ENCODE measurements at places on chromosomes 2 and 18. TPM values are rescaled to one million over a fixed set of nuclear protein-coding genes. Genes with fewer than 3 reads are reported as not detected.

NEURL3 gene
- not detected for total RNA-seq

- no peaks in the 10 kb centered on the region for H3K36me3 ChIP-seq
- peaks cover 9% of the 10 kb centered on the region for H3K27me3 ChIP-seq
- no peaks in the 10 kb centered on the region for H3K4me1 ChIP-seq
- no peak overlapping the region for H3K4me3 ChIP-seq
Observed at GRCh38 chr2:45275806-45276205, 266.6 kb upstream of the SIX2 start.

DNA sequence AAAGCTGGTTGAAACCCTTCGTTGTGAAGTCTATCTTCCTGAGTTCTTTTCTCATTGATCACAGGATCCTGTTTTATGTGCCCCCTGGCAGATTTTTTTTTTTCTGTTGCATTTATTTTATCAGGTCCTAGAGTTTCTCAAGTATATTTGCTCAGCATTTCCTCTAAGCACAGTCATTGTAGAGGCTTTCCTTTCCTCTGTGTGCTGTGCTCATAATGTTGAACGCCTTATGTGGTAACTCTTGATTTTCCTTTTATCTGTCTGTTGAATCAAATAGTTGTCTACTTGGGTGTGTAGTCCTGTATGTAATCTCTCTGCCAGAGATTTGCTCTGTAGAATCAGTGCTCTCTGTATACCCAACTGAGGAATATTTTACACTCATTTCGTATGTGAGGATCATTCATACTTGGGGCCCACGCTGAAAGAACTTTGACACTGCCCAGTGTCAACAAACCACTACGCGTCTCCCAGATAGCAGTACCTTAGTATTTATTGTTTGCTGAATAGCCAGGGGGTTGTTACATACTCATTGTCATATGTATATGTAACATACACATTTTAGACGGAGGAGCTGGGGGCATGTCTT is 118.2 kb downstream of the CTNNA2 start:
- no peak for DNase-seq
- no peak overlapping the region for H3K4me3 ChIP-seq
- H3K4me1 ChIP-seq, result no peaks in the 10 kb centered on the region
- no peaks in the 10 kb centered on the region for H3K27me3 ChIP-seq

FAM237A gene
- total RNA-seq, result not detected

DNA sequence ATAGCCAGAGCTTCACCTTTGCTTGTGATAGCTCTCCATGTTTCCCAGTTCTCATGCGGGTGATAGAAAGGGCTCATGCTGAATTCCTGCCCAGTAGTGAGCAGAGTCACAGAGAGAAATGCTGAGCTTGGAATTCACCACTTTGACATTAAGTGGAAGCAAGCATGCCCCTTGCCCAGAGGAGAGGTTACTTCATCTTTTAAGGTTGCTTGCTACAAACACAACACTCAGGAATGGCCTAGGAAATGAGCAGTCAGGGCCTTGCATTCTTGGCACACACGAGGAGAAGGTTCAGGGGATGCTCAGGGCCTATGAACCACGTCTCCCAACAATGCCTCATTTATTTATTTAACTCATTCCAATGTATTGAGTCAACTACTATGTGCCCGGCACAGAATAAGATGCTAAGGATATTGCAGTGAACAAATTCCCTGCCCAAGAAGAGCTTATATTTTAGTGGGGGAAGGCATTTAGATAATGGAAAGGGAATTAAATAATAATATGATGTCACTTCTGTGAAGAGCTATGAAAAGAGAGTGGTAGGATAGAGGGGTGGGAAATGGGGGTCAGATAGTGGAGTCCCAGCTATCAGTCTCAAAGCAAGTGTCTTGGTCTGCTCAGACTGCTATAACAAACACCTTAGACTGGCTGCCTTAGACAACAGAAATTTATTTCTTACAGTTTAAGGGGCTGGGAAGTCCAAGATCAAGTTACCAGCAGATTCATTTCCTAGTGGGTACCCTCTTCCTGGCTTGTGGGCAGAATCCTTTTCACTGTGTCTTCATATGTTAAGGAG is 42.1 kb downstream of the DDX18 start:
- H3K36me3 ChIP-seq, result no peaks in the 10 kb centered on the region
- H3K4me3 ChIP-seq, result no peak overlapping the region
- H3K27ac ChIP-seq, result no peak overlapping the region
- no peak for DNase-seq
- no peaks in the 10 kb centered on the region for H3K4me1 ChIP-seq
- peaks cover 63% of the 10 kb centered on the region for H3K27me3 ChIP-seq

GRCh38 chr2:20430035-20430434 is 16.8 kb upstream of the RHOB start:
- H3K27ac ChIP-seq, result no peak overlapping the region
- peaks cover 4% of the 10 kb centered on the region for H3K27me3 ChIP-seq
- H3K4me1 ChIP-seq, result peaks cover 16% of the 10 kb centered on the region
- H3K36me3 ChIP-seq, result no peaks in the 10 kb centered on the region
- H3K4me3 ChIP-seq, result no peak overlapping the region
- no peak for DNase-seq

COBLL1 gene
- 0.28 TPM for total RNA-seq

SGPP2 gene
- total RNA-seq, result 2.7 TPM

DNA sequence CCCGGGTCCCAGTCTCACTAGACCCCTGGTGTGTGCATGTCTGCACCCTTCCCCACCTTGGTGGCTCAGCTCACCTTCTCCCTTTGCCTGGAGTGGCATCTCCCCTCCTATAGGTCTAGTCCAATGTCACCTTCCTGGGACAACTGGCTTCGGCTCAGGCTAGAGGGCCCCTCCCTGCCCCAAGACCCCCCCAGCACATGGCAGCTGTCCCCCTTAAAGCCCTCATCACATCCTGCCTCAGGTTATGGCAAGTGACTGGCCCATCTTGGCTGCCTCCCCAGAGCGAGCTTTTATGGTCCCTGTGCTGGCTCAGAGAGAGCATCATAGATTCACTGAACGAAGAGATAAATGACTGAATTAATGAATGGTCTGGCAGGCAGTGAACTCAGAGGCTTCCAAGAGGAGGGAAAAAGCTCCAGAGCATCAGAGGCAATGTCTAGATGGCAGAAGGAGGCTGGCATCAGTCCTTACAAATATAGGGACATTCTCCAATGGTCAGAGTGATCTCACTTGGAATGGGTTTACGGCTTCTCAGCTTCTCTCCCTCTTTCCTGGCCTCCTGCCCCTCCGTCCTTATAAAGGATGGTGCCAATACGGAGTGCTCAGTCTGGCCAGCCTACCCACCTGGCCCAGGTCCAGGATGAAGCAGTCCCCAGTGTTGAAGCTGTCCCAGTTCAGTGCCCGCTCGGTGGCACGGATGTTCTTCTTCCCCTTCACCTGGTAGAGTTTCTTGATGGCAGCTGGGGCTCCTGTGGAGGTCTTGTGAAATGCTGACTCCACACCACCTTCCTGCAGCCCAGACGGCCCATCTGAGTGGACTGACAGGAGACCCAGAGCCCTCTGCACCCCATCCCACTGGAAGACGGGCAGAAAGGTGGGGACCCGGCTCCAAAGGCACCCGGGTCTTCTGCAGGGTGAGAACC is 9.4 kb downstream of the CAPG start:
- H3K4me3 ChIP-seq, result no peak overlapping the region
- no peak overlapping the region for H3K27ac ChIP-seq
- no peaks in the 10 kb centered on the region for H3K27me3 ChIP-seq
- H3K4me1 ChIP-seq, result peaks cover 14% of the 10 kb centered on the region
- DNase-seq, result no peak

DNA sequence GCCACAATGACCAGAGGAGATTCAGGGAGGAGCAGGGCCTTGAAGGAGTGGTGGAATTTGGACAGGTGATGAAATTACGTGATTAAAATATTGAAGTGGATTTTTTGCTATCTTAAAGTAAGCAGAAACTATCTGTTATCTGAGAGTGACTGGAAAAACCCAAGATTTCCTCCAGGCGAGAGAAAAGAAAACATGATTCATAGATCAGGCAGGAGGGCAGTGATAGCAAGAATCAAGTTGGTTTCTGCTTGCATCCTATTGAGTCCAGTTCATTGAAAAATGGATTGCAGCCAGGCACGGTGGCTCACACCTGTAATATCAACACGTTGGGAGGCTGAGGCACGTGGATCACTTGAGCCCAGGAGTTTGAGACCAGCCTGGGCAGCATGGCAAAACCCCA is 127.8 kb downstream of the NXPH2 start:
- H3K4me1 ChIP-seq, result no peaks in the 10 kb centered on the region
- no peaks in the 10 kb centered on the region for H3K27me3 ChIP-seq
- no peaks in the 10 kb centered on the region for H3K36me3 ChIP-seq
- no peak for DNase-seq

DNA sequence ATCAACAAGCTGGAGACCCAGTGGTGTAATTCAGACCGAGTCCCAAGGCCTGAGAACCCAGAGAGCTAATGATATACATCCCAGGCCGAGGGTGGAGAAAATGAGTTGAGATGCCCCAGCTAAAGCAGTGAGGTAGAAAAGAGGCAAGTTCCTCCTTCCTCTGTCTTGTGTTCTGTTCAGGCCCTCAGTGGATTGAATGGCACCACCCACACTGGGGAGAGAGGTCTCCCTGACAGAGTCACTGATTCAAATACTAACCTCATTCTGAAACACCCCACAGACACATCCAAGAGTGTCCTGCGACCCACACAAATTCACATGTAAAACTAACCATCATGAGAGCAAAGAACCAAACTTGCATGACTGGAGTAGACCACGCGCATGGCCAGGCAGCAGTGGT is 215.3 kb downstream of the ANAPC1 start:
- no peak for DNase-seq
- no peaks in the 10 kb centered on the region for H3K36me3 ChIP-seq
- no peak overlapping the region for H3K27ac ChIP-seq
- H3K4me3 ChIP-seq, result no peak overlapping the region
- no peaks in the 10 kb centered on the region for H3K27me3 ChIP-seq

DNA sequence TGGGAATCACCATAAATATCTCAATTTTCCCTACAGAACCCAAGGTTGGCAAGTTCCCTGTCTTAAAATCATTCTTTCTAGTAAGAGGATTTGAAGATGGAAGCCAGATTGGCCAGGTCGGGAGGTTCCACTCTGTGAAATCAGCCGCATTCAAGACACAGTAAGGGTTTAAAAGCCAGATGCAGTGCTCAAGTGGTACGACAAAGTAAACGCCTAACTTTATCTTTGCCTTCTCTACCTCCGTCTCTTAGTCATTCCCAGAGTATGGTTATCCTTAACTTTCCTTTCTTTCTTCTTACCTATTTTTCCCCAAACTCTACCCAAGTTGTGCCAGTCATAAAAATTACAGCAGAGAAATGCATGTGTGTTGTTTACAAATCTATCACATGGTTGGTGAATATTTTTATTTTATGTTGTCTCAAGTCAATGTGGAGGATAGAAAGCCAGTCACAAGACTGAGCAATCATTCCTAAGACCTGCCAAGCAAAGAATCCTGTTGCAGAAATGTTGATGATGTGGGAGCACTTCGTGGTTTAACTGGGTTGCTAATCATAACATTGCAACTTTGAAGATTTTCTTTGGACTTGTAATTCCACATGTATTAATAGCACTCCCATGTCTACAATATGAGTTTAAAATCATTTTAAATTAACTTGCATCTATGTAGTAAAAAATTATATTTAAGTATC is 62.6 kb downstream of the SLC40A1 start:
- no peak overlapping the region for H3K27ac ChIP-seq
- no peak for DNase-seq
- H3K36me3 ChIP-seq, result peaks cover 1% of the 10 kb centered on the region
- no peak overlapping the region for H3K4me3 ChIP-seq
- H3K27me3 ChIP-seq, result peaks cover 3% of the 10 kb centered on the region
- H3K4me1 ChIP-seq, result no peaks in the 10 kb centered on the region

CAVIN2 gene
- total RNA-seq, result not detected

DNA sequence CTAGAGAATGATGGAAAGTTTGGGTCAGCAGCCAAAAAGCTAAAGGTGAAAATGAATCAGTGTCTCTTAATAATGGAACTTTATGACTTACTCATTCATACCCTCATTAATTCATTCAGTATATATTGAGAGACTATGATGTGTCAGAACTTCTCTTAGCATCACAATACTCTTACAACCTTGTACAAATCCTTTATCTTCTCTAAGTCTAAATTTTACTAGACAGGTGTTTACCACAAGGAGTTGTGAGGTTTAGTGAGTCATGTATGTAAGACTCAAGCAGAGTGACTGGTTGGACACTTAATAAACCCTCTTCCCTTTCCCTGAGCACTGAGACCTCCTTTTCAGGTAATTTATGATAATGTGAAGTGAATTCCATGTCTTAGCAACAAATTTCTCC is 129.6 kb downstream of the PPP1R1C start:
- no peak overlapping the region for H3K27ac ChIP-seq
- no peak overlapping the region for H3K4me3 ChIP-seq
- H3K4me1 ChIP-seq, result no peaks in the 10 kb centered on the region
- no peak for DNase-seq

CNTNAP5 gene
- not detected for total RNA-seq

DNA sequence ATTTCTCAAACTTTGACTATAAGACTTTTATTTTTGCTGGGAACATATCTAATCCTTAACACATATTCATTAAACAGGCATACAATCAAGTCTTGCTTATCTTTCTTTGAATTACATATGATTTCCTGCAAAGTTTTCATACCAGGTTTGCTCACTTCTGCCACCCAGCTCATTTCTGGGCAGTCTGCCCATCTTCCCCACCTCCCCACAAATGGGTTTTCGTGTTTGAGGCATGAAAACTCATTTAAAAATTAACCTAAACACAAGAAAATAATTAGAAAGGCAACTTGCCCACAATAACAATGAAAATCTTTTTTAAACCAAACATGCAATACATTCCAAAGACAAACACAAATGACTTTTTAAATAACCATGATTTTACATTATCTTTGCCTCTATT is 3.4 kb downstream of the CHST9 start:
- H3K4me1 ChIP-seq, result no peaks in the 10 kb centered on the region
- H3K4me3 ChIP-seq, result no peak overlapping the region
- H3K27me3 ChIP-seq, result peaks cover 36% of the 10 kb centered on the region
- peaks cover 3% of the 10 kb centered on the region for H3K36me3 ChIP-seq

DNA sequence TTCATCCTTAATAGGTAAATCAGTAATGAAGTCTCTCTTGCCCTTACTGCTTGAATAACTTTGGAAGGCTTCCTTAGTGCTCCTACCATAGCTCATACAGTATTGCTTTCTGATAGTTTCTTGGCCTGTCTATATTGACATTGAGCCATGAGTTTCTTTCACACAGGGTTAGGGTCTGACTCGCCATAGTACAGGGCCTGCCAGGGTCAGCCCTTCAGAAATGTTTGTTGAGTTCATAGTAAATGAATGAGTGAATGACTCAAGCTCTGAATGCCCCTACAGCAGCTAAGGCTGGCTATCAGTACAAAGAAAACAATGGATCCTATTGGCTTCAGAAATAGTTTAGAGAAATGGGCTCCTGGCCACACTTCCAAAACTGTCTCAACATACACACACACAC is 65.0 kb upstream of the LRATD1 start:
- no peak overlapping the region for H3K4me3 ChIP-seq
- H3K4me1 ChIP-seq, result no peaks in the 10 kb centered on the region
- H3K27ac ChIP-seq, result no peak overlapping the region
- no peaks in the 10 kb centered on the region for H3K27me3 ChIP-seq
- DNase-seq, result no peak

- H3K4me1 ChIP-seq, result peaks cover 5% of the 10 kb centered on the region
- no peaks in the 10 kb centered on the region for H3K27me3 ChIP-seq
- peaks cover 5% of the 10 kb centered on the region for H3K36me3 ChIP-seq
- no peak overlapping the region for H3K4me3 ChIP-seq
- H3K27ac ChIP-seq, result no peak overlapping the region
Observed at GRCh38 chr2:241665731-241666440, 20.7 kb downstream of the DTYMK start.

GRCh38 chr2:197031803-197032202 is 105.3 kb upstream of the PGAP1 start:
- no peaks in the 10 kb centered on the region for H3K27me3 ChIP-seq
- no peak overlapping the region for H3K27ac ChIP-seq
- no peak overlapping the region for H3K4me3 ChIP-seq
- peaks cover 69% of the 10 kb centered on the region for H3K36me3 ChIP-seq
- peaks cover 42% of the 10 kb centered on the region for H3K4me1 ChIP-seq
- DNase-seq, result no peak

Measured in activated naive CD8-positive, alpha-beta T cell treated with anti-CD3 and anti-CD28 coated beads for 36 hours (primary cell).